NCI-H460 (cell line): ENCODE measurements at places on chromosomes 2 and 18. TPM values are rescaled to one million over a fixed set of nuclear protein-coding genes. Genes with fewer than 3 reads are reported as not detected.

GRCh38 chr2:69945441-69945840, 16.0 kb downstream of the ASPRV1 start:
- no peak for DNase-seq

- DNase-seq: peak; percentile 2
These were observed 342.9 kb downstream of the INSIG2 start for GRCh38 chr2:118431165-118431517.

The SERPINB7 gene
- total RNA-seq: 0.32 TPM in 1 of 2 replicates, not detected in the other

GRCh38 chr2:198782734-198783133, 675.0 kb downstream of the SATB2 start:
- DNase-seq: no peak

- DNase-seq: no peak
These were observed 4.9 kb downstream of the DES start for GRCh38 chr2:219422952-219423534.

- DNase-seq: peak; percentile 30
These were observed 515.8 kb downstream of the GALR1 start for GRCh38 chr18:77765468-77765867.

GRCh38 chr2:174049895-174050294, 84.7 kb upstream of the SP3 start:
- DNase-seq: no peak

The MEP1B gene
- 0.20 TPM in 1 of 2 replicates, not detected in the other for total RNA-seq

DNA sequence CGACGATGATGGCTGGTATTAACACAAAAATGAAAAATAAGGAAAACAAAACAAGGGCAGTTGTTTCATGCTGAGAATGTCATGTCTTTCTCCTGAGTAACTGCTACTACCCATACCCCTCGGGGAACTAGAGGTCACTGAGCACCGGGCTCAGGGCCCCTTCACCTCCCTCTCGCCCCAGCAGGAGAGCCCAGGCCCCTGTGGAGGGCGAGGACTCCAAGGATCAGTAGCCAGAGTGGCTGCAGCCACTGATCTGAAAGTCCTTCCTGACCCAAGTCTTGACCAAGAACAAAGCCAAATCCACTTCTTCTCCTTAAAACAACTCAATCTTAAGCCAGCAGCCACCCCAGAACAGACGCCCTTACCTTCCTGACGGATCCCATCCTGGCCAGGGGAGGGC, 25.5 kb downstream of the ST8SIA5 start:
- DNase-seq: no peak

- no peak for DNase-seq
These were observed 15.5 kb downstream of the REG3G start for GRCh38 chr2:79041032-79041448.

DNA sequence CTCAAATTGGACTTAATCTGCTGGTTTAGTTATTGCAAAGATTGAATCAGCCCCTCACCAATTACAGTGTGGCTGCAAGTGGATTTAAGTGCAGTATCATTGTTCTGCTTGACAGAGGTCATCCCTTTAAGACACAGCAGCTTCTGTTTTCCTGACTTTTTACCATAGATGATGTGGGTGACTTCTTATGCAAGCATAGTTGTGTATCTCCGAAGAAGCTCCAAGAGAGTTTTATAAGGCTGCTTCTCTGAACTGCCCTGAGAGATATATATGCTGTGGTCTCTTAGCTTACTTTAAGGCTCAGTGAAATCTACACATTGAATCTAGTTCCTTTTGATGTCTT, 3.5 kb downstream of the TRIB2 start:
- no peak for DNase-seq

DNA sequence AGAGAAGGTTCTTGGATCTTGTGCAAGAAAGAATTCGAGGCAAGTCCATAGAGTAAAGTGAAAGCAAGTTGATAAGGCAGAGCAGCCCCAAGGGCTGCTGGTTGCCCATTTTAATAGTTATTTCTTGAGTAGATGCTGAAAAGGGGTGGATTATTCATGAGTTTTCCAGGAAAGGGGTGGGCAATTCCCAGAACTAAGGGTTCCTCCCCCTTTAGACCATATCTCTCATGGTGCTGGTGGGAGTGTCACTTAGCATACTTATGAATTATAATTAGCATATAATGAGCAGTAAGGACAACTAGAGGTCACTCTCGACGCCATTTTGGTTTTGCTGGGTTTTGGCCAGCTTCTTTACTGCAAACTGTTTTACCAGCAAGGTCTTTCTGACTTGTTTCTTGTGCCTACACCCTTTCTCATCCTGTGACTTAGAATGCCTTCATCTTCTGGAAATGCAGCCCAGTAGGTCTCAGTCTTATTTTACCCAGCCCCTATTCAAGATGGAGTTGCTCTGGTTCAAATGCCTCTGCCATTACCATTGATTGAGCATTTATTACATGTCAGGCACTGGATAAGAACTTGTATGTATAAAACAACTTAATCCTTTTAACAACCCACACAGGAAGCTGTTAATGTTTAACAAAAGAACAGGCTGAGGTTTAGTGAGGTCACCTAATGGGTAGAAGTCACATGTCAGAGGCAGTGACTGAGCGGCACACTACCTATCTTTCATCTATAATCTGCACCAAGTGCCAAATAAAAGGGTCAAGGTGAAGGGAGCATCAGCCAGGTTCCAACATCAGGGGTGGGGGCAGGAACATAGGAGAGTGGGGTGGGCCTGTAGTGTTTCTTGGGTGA, 250.9 kb downstream of the ICOS start:
- no peak for DNase-seq

The TUBA4B gene
- total RNA-seq: not detected in 2 replicates

The FAHD2B gene
- total RNA-seq: 27.4 and 27.8 TPM in 2 replicates

DNA sequence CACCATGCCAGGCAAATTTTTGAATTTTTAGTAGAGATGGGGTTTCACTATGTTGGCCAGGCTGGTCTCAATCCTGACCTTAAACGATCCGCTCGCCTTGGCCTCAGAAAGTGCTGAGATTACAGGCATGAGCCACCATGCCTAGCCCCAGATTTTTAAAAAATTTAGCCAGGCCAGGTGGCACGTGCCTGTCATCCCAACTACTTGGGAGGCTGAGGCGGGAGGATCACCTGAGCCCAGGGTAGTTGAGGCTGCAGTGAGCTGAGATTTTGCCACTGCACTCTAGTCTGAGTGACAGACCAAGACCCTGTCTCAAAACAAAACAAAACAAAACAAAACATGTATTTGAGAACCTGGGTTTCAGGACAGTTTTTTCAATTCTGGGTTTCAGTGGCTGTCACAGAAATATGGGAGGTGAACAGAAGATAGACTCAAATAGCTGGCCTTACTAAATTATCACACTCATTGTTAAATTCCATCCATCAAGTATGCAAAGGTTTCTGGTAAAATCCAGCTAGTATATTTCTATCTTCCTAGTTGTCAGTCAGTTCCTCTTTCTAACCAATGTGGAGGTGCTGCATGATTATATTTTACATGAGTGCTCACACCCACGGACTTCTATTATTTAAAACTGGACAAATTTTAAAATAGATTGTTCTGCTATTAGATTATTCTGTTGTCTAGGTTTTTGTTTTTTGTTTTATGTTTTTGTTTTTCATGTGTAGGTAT, 5.4 kb downstream of the ALPG start:
- DNase-seq: no peak

The RBM45 gene
- 17.0 and 17.7 TPM in 2 replicates for total RNA-seq

GRCh38 chr2:131153529-131153928, 48.4 kb downstream of the PLEKHB2 start:
- DNase-seq: no peak

GRCh38 chr2:18373664-18374063, 186.8 kb downstream of the RDH14 start:
- DNase-seq: no peak

DNA sequence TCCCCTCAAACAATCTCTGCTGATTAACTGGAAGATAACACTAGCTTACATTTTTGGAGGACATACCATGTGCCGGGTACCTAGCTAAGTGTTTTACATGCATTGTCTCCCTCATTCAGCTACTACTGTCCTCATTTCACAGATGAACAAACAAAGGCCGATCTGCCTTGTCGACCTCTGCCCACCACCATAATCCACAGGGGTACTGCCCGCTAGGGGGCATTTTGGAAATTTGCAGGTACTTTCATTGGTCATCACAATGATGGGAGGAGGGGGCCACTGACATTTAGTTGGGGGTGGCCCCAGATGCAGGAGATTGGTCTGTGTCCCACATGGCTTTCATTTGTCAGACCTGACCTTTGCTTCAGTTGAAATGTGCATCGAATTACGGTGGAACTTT, 3.9 kb upstream of the TMEM163 start:
- no peak for DNase-seq

DNA sequence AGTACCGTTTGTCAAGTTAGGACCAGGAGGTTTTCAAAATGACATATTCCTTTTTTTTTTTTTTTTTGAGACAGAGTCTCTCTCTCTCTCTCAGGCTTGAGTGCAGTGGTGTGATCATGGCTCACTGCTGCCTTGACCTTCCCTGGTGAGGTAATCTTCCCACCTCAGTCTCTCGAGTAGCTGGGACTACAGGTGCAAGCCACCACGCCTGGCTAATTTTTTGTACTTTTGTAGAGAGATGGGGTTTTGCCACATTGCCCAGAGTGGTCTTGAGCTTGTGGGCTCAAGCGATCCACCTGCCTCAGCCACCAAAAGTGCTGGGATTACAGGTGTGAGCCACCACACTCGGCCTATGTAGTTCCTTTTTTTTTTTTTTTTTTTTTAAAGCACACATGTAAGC, 127.9 kb upstream of the SEC11C start:
- DNase-seq: no peak

DNA sequence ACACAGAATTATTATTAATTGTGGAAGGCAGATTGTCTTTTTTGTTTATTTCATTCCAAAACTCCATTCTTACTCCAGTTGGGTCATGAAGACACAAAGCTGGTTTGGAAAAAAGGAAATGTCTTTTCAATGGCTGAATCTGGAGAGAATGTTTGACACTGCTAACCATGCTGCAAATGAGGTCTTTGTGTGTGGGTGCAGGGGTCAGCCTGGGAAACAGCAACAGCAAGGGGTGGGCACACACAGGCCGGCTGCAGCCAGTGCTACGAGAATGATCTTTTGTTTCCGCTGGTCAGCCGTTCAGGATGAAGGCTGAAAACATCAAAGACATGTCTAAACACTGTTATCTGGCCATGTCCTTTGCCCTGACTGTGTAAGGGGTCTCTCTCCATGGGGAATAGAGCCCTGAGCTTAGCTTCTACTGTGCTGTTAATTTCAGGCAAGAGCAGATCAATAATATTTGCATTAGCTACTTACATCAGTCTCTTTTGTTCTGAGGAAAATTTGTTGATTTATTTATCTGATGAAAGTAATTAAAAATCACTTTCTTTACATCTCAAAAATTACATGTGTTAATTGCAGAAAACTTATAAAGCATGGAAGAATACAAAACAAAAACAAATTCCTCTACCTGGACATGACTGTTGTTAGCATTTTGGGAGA, 33.3 kb upstream of the E2F6 start:
- no peak for DNase-seq

DNA sequence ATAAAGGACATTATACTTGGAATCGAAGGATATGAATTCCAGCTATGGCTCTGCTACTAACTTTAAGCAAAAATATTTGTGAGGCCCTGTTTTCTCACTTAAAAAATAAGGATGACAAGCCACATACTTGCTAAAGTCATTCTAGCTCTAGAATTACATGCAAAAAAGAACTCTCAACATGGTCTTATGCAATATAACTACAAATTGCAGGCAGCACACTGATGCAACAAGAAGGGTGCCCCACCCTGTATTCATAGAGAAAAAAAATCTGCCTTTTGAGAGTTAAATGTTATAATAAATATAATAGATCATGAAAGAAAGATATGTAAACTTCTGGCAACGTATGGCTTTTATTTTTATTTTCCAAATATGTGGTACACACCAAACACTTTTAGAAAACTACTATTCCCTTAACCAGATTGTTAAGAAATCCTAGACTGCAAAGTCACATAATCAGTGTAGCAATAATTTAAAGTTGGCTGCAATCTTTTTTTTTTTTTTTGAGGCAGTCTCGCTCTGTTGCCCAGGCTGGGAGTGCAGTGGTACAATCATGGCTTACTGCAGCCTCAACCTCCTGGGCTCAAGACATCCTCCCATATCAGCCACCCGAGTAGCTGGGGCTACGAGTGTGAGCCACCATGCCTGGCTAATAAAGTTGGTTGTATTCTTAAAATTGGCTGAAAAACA, 40.2 kb upstream of the WDSUB1 start:
- peak; percentile 83 for DNase-seq

- no peak for DNase-seq
These were observed 24.4 kb downstream of the GBX2 start for GRCh38 chr2:236143811-236144210.

- peak; percentile 1 for DNase-seq
These were observed 167.3 kb upstream of the SKOR2 start for GRCh38 chr18:47418746-47419145.

The NCKAP5 gene
- total RNA-seq: 10.0 and 10.5 TPM in 2 replicates

The MAP3K19 gene
- not detected in 2 replicates for total RNA-seq

GRCh38 chr18:10142496-10143160, 228.8 kb downstream of the VAPA start:
- no peak for DNase-seq

- peak; percentile 66 for DNase-seq
These were observed 311.8 kb downstream of the LNPK start for GRCh38 chr2:175690113-175690837.

- no peak for DNase-seq
These were observed 518.8 kb upstream of the MEX3C start for GRCh38 chr18:51716277-51716676.

DNA sequence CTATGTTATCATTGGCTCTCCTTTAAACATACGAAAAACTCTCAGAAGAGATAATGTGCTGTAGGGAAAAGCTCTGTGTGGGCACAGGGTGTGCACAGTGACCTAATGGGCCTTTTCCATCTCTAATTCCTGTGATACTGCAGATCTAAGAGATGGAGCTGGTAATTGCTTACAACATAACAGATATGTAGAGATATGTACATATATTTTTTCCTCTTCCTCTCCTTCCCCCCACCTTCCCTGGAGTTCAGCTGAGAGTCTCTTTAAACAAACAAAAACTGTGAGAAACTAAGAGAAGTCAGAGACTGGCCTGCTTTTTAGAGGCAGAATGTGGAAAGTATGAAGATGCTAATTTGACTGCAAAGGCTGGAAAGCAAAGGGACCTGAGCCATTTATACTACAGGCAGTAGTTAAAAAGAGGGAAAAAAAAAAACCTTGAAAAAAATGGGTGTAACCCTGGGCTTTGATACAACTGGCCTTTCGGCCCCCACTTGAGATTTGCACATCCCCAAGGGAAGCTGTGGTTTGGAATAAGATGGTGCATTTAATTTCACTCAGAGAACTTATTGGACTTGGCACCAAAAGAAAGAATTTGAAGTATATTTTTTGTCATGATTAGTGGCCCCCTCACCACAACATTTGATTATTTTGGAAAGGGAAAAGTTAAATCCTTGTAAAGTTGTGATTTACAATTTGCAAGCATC, 502.2 kb upstream of the ZEB2 start:
- DNase-seq: peak; percentile 67

GRCh38 chr2:136990316-136990715, 225.0 kb downstream of the THSD7B start:
- no peak for DNase-seq

The TXNDC2 gene
- total RNA-seq: 0.10 and 0.17 TPM in 2 replicates

- no peak for DNase-seq
These were observed 91.9 kb upstream of the FOSL2 start for GRCh38 chr2:28300485-28301341.
